GOT3 (cell line): ENCODE measurements at places on chromosomes 5 and 9.
A peak's percentile ranks its signal among the peaks of the same experiment; 100 is the strongest.

DNA sequence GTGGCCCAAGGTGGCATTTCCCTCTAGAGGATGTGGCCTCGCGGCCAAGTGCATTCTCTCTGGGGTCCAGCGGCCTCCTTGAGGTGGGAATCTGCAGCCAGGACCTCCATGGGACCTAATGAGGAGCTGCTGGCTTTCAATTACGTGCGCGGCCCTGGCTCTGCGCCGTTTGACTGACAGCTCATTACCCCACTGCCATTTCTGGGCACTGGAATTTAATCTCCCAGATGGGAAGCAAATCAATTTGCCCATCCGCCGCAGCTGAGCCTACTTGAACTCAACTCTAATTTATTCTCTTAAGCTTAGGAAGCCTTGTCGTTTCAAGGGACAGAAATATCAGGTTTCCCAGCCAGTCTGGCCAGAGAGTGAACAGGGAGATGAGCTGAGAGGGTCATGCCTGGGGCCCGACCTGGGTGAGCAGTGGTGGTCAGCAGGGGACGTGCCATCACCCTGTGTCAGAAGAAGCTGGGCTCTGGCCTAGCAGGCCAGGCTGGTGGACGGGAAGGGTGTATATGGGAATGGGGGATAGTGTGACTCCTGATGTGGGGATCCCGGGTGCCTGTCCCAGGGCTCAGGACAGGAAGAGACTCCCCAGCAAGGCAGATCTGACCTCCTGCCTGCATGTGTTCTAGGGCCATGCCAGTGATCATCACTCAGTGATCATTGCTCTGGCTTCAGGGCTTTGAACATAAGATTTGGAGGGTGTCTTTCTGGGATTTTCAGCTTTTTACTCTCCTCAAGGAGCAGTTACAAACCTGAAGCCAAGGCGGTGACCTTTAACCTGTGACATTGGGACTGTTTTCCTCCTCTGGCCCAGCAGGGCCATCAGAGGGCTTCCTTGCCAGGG lies 69.7 kb downstream of the MACROH2A1 start:
- no peak for DNase-seq

GRCh38 chr9:89642789-89643188 lies 38.0 kb downstream of the GADD45G start:
- no peak for DNase-seq

DNA sequence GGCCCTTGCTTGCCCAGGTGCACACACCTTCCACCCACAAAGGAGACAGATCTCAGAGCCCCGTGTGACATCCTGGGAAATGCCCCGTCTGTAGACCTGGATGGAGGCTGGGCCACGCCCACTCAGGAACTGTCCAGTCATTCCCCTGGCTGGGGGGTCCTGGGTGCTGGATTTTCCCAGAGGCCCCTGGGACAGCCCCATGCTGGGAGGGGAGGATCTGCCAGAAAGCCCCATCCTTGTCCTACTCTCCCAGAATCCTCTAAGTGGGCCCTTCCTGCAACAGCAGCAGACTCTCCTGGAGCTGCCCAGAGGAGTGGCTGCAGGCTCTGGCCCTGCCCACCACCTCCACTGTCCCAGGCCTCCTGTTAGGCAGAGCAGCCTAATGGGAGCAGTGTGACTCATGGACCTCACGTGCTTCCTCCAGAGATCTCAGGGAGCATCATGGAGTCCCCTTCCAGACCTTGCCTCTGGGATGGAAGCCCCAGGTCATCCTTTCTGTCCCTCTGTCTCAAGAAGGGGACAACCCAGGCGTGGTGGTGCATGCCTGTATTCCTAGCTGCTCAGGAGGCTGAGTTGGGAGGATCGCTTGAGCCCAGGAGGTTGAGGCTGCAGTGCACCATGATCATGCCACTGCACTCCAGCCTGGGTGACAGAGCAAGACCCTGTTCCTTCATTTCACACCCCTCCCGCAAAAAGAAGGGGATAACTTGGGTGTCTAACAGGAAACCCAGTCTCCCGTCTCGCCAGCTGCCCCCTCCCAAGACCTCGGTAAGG lies 51.7 kb downstream of the JADE2 start:
- DNase-seq, result peak; percentile 51

- DNase-seq, result no peak
These were observed 14.4 kb downstream of the POLK start for GRCh38 chr5:75526070-75526469.
